Spinal cord (tissue), 10 donors: ENCODE measurements at places on chromosomes 12 and 14.

- DNase-seq = no peak
Measured at GRCh38 chr12:18428416-18428815, 167.1 kb downstream of the PIK3C2G start.

- DNase-seq = no peak
Measured at GRCh38 chr12:27333403-27334009, 870 bp downstream of the BMAL2 start.

DNA sequence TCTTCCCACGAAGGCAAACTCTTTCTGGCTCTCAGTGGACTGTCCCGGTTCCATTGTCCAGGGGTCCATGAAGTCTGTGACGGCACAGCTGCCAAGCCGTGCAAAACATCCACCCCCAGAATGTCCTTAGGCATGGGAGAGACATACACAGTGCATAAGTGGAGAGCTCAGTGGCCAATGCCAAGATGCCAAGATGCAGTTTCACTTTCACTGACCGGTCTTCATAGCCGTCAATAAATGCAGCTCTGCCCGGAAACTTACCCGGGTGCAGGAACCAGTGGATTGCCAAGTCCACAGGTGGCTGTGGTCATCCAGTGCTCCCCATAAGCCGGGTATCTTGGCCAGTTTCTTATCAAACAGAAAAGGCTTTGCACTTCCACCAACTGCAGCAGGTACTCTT is 162.3 kb downstream of the PTCSC3 start:
- no peak for DNase-seq

DNA sequence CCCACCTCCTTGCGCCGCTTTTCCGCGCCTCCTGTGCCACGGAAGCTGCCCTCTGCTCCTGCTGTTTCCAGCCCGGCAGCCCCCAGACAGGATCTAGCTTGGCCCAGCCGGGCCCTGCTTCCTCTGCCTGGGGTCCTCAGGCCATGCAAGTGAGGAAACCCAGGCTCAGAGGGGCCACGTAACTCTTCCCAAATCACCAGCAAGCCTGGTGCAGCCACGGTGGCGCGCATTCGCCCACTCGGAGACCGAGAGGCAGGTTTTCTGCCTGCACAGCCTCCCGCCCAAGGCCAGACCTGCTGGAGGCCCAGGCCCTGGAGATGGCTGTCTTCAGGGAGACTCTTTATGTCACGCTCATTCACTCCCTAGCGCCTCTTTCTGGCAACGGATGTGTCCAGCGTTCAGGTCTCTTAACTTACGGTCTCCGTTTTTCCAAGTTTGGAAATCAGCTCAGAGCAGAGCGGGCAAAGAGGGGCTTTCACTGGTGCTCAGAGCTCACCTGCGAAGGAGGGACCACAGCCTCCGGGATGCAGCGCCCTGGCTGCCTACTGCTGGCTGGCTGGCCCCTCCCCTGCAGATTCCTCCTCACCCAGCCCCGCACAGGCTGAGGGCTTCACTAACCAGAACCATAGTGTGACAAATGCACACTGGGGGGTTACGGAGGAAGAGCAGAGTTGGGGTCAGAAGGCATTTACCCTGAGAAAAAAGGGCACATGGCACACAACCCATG is 20.6 kb upstream of the CEP170B start:
- no peak for DNase-seq

GRCh38 chr14:77889971-77890442 is 90.1 kb downstream of the ADCK1 start:
- DNase-seq = no peak

DNA sequence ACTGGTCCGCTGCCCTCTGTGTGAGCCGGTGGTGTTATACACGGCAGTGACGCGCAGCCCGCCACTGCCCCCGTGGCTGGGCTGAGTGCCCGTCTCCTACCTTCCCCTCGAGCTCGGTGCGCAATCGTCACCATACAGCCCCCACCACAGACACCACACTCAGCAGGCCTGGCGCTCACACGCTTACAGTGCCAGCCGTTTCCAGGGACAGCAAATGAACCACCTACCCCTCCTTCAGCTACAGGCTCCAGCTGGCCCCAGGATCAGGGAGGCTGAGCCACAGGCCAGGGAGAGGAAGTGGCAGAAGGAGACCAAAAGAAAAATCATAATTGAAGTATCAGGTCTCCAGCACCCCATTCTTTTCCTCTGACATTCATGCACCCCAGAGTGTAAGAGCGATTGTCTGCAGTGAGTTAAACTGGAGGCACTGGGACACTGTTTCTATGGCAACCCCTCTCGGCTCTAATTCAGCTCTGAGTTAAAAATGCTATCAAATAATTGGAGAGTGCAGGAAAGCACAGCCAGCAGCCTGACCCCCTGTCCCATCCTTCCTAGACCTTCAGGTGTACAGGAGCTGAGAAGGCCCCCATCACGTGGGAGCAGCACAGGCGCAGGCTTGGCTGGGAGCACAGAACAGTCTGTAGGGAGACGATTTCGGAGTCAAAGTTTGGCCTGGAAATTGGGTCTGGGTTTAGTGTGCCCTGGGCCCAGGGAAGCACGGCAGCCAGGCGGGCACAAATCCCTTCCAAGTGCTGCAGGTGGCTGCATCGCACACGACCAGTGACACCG is 18.0 kb downstream of the LRTM2 start:
- DNase-seq = peak; percentile 92

- no peak for DNase-seq
Measured at GRCh38 chr14:53969326-53969725, 12.7 kb upstream of the BMP4 start.

DNA sequence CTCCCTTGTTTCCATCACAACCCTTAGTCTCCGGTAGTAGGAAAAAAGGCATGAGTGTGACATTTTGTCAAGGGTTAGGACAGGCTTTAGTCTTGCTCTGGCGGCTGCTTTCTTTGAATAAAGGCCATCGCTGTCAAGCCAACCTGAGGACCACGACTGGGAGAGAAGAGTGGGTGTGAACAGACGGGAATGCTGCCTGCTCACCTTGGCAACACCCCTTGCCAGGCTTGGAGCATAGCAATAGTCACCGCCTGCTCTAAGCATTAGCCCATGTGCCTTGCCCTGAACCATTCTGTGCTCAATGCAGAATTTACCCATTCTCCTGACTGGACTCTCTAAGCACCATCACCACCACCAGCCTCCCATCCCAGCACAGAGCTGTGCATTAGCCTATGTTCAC is 36.2 kb downstream of the SPTB start:
- no peak for DNase-seq

- DNase-seq = no peak
Measured at GRCh38 chr12:26651566-26652188, 181.3 kb downstream of the ITPR2 start.

- no peak for DNase-seq
Measured at GRCh38 chr12:16187660-16188059, 89.8 kb downstream of the SLC15A5 start.

DNA sequence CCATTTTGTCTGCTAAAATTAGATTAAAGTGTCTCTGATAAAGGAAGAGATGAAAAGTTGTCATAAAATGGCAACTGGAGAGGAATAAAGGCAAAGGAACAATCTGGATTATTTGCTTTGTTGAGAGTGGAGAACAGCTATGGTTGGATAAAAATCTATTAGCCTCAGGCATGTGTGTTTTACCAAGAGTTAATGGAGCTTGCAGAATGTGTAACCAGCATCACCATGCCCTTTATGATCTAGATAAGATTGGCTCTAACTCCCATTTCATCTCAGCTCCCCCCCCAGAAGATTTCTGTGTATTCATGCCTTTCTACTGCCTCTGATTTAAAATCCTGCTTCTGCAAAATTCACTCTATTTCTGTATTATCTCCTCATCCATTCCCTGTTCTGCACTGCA is 93.8 kb downstream of the GALC start:
- DNase-seq = no peak

- DNase-seq = no peak
Measured at GRCh38 chr12:70180130-70180529, 63.1 kb upstream of the CNOT2 start.

GRCh38 chr12:334125-334524 is 55.0 kb downstream of the KDM5A start:
- no peak for DNase-seq

DNA sequence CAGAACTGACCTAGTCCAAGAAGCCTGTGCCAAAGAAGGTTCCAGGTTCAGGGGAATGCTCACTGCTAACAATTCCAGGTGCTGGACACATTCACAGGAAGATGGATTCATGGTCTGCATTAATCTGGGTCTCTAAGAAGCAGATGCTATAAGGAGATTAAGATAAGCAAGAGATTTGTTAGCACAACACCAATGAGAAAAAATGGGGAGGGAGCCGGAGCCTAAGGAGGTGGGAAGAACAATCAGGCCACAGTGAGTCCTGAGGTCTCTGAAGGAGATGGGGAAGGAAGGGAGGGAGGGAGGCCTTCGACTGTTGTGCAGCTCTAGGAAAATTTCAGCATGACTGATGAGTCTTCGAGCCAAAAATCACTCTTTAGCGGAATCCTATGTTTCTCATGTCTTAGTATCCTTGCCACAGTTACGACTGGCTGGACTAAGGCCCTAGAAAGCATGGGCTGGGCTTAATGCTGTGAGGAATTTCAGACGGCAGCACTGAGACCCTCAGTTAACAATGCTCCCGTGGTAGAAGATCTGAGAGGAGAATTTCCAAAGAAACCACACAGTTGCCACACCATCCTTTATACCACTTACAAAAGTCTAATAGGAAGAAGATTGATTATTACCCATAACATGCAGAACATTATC is 31.5 kb upstream of the PTGDR start:
- no peak for DNase-seq

DNA sequence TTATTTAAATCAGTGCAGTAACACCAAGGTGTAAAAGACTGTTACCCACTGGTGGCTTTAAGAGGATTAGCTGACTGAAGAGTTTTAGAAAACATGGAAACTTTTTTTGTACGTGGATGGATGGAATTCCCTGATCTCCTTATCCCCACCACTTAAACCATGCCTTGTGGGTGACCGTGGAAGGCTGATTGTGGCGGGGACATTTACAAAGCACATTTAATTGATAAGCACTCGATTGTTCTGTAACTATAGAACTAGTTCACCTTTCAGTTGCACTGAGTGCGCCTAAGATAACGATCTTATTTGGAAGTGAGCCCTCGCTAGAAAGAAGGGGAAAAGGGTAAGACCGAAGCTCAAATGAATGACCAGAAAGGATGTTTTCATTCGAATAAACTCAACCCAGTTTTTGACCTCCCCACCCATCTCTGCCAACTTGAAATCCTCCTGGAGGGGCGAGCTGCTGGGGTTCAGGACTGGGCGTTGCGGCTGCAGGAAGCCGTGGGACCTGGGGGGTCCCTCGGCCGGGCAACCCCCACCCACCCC is 688 bp upstream of the RASSF3 start:
- DNase-seq = no peak
